ENCODE measurements at places on chromosomes 1 and 21.

DNA sequence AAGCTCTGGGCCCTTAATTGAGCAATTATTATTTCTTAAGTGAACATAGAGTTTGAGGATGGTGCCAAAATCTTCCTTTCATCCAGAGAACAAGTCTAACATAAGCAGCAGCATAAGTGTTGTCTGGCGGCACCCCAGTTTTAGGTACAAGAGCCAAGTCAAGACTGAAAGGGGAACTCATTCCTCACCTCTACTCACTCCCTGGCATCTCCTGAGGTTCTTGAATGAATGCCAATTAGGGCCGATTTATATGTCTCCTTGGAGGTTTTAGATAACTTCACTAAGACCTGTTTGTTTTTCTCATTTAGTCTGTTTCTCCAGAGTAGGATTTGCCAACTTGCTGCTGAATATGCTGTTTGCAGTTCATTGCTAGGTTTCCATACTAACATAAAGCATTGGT lies 42.6 kb upstream of the ADGRL2 start:
- no peak for DNase-seq

DNA sequence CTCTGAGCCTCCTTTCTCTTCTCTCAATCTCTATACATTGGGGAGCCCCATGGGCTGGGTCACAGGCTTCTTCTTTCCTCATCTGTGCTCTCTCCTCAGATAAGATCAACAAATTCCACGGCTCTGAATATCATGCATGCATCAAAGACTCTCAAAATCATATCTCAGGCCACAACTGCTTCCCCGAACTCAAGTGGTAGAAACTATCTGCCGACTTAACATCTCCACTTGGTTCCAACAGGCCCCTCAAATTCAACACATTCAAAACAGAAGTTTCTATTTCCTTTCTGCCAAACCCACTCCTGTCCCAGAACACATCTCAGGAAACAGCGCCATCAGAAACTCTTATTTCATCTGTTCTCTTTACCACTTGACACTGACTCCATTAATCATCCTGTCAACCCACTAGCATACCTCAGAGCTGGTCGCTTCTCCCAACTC lies 16.7 kb downstream of the DDX59 start:
- no peak for DNase-seq

- DNase-seq = no peak
Observed at GRCh38 chr21:27536319-27536718, 569.4 kb upstream of the ADAMTS5 start.

- DNase-seq = no peak
Observed at GRCh38 chr1:20063861-20064292, 6.1 kb upstream of the PLA2G5 start.

DNA sequence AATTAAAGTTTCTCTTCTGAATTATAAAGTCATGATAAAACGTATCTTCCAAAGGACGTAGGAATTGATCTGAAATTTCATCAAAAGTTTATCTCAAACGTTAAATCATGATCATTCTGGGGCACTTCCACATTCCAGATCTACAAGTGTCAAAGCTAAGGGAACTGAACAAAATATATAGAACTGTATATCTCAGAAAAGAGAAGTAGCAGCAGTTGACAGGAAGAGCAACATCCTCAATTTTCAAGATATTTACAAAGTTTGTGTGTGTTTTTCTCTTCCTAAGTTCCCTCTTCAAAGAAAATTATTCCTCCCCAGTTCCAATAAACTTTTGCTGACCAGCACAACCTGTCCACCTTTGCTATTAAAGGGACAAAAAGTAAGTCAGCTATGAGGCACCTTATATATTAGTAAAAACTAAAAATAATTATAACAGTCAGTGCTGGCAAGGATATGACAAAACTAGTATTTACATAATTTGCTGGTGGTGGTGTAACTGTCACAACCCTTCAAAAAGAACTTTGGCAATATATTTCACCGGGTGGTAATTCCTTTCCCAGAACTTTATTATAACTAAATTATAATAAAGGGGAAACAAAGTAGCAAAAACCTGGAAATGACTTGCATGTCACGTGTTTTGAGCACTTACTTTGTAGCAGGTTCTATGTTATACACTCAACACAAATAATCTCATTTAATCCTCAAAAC lies 38.5 kb upstream of the EYA3 start:
- no peak for DNase-seq

GRCh38 chr1:94608142-94608851 lies 66.7 kb upstream of the F3 start:
- no peak for DNase-seq

DNA sequence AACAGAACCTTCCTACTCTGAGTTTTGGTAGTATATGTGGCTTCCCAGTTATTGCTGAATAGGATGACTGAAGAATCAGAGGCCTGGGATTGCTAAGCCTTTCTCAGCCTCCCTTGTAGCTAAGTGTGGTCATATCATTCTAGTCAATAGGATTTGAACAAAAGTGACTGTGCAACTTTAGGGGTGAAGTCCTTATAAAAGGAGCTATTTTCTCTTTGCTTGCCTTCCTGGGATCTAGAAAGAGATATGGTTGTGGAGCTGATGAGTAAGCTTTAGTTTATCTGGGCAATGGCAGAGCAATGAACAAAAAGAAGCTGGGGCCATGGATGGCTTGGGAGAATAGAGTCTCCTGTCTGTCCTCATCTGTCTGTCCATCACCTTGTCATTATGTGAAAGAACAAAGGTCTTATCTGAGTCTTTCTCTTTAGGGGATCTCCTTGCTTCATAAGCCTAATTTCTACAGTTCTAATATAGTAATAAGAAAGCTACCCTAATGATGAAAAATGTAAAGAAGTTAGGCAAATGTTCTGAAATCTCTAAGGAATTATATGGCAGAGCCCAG lies 91.5 kb downstream of the TENT5C start:
- DNase-seq = no peak

GRCh38 chr1:233240371-233240770 lies 55.2 kb downstream of the PCNX2 start:
- no peak for DNase-seq

DNA sequence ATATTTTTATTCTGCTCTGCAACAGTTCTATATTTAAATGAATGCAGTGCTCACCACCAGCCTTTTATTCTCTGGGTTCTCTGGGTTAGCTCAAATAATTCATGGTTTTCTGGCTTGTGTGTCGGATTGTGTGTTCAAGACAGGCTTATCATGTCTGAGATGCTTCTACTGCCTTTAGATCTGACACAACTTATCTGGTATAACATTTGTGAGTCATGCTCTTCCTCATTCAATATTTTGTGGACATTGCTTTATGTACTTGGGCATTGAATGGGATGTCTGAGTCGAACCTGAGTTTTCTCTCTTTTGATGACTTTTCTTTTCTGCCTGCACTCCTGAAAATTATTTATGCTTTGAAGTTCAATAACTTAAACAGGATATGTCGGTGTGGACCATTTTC lies 17.6 kb upstream of the PKP1 start:
- no peak for DNase-seq

DNA sequence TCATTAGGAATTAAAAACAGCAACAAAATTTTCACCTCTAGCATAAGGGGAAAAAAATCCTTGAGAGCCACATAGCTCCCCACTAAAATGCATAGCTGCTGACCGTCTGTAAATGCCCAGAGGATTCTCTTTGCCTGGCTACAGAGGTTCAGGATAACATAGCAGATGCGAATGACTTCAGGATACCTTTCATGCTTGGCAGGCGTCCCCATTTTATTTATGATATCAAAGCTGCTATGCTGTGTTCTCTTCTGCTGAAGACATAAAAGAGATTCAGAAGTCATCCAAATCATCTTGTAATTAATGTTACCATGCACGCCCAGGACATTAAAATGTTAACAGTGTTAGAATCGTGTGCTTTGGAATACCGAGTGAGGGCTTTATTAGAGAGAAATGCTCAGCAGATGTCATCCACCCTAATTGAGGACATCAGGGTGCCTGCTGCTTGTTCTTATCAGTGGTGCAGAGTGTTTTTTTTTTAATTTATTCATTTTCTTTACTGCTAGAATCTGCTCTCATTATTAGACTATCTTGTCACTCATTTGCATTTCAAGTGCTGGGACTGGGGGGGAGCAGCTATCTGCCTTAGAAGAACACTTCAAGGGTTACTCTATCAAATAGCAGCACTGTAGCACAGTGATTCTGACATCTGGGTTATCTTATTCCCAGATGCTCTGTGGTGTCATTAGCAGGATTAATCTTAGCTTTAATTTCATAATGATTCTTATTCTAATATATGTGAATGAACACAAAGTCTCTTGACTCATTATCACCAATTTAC lies 139.5 kb downstream of the ZNF326 start:
- no peak for DNase-seq

DNA sequence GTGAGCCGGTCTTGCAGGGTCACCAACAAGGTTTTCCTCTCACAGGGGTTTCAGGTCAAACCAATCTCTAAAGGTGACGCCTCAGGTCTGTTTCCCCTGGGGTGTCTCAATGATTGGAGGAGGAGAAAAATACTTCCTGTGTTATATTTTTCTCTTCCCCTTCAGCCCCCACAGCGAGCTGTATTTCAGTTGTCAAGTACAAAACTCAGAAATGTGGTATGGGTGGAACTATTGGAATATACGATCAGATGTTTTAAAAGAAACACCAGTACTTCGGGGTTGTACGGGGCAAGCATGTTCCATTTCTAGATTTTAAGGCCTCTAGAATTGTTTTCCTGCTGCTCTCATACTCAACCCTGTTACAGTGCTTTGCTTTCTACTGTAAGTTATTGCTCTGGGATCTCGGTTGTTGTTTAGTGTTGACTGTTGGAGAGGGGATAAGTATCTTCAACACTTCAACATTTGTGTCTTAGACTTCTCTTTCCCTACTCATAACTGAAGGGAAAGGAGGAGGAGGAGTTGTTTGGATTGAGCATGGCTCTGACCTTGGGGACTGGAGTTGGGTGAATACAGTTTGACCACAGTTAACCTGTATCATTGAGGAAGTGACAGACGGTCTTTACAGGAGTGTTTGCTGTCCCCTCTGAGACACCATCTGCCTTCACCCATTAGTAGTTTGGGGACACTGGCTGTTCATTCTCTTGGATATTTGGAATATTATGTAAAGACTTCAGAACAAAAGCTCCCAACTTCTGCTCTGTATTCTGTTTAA lies 2.0 kb downstream of the MAPKAPK2 start:
- DNase-seq = no peak

DNA sequence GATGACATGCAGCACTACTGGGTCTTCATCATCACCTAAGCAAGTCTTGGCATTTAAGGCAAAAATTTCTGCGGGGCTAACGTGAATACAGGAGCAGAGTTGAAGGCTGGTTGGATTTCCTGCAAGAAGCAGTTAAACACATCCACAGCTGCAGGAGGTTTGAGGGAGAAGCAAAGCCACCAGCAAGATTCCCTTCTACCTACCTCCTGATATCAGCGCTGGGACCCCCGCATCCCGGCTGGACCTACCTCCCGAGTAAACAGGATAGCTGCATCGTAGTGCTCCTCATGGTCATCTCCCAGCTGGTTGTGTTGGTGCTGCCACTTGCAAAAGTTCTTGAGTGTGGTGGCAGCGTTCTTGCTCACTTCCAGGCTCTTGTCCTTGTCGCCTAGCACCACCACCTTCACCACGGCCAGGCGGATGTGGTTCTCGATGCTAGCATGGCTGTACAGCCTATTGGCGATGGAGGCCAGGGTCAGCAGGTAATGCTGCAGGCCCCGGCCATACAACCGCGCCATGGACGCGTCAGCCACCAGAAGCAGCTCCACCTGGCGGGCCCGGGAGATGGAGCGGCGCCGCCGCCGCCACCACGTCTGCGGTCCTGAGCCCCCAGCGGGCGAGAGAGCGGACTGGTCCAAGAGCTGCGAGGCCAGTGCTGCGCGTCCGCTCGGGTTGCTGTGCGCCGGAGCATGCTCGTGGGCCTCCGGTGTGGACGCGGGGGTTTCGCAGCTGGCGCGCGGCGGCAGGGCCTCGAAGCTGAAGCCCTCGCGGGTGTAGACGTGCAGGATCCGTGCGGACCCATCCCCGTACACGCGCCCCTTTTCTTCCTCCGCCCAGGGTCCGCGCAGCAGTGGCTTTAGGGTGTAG lies 1.6 kb downstream of the ADAMTS5 start:
- peak; percentile 83 for DNase-seq

- DNase-seq = peak; percentile 35
Observed at GRCh38 chr1:185719021-185719420, 15.2 kb upstream of the HMCN1 start.

DNA sequence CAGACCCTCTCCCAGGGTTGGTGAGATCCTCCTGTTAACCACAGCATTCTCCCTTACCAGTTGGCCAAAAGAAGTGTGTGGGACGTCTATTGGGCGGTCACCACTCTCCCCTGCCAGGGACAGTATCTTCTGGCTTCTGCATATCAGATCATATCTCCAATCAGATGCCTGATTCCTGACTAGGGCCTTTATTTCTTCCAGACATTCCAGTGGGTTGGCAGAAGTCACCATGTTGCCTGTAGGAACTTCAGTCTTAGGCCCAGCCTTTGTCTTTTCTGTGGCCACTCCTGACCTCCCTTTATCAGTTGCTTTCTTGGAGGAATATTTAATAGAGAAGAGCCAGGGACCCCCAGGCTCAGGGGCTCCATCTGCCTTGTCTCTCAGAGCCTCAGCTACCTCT lies 130.4 kb upstream of the F3 start:
- DNase-seq = no peak

GRCh38 chr1:78029793-78030192 lies 16.0 kb upstream of the GIPC2 start:
- no peak for DNase-seq

- DNase-seq = no peak
Observed at GRCh38 chr1:11170102-11170501, 19.1 kb upstream of the ANGPTL7 start.

- DNase-seq = no peak
Observed at GRCh38 chr1:109664671-109665070, 3.2 kb upstream of the GSTM2 start.

GRCh38 chr1:32540605-32541004 lies 1.4 kb downstream of the ZBTB8A start:
- DNase-seq = peak; percentile 75

DNA sequence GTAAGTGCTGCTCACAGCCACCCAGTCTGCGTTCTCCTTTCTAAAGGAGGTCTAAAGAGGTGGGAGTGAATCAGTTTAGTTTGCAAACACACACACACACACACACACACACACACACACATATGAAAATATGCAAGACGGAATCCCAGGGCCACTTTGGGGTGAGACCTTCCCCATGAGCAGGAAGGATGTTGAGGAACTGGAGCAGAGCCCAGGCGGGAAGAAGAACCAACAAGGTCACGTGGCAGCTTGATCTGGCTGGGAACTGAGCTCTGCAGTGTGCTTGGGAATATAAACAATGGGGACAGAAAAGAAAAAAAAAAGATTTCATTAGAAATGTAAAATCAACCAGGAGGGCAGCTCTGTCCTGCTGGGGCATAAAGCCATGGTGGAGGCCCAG lies 32.6 kb downstream of the OR2G3 start:
- DNase-seq = no peak

GRCh38 chr1:89938171-89939055 lies 56.5 kb upstream of the ZNF326 start:
- no peak for DNase-seq

GRCh38 chr1:70034403-70034802 lies 171.0 kb downstream of the LRRC40 start:
- peak; percentile 67 for DNase-seq

- DNase-seq = no peak
Observed at GRCh38 chr21:29737186-29737585, 202.6 kb downstream of the GRIK1 start.

- DNase-seq = no peak
Observed at GRCh38 chr1:240503036-240503435, 108.9 kb downstream of the GREM2 start.

GRCh38 chr1:156200044-156200443 lies 6.1 kb downstream of the SLC25A44 start:
- DNase-seq = no peak

GRCh38 chr1:117034791-117035290 lies 25.3 kb upstream of the TTF2 start:
- DNase-seq = peak; percentile 19
